ENCODE measurements at places on chromosomes 2 and 18.

DNA sequence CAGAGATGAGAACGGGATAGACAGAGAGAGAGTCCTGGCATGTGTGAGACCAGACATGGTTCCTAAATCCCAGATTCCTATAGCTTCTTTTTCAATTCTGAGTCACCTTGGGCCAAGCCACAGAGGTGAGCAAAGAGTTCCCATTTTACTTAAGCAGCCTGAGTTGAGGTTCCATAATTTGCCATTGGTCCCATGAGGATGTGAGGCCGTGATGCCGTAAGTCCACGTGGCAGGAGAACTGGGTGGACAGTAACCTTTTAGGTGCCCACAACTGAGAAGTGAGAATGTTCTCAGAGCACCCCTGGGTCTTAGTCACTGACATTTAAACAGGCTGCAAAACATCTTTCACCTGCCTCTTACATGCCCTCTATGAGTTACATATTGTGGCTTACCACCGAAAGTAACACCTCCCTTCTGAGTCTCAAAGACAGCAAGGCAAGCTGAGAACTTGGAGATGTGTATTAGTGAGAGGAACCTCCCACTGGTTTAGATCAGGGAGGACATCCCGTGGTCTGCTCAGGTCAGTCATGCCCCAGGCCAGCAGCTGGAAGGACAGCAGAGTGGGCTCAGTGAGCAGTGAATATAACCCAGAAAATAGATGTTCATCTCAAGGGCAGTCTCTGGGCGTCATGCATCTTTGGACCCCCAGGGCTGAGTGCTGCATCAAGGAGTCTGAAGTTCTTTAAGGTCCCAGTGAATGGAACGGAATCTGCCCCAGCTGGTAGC, 127.9 kb upstream of the LGALSL start:
- DNase-seq = peak; percentile 74

GRCh38 chr2:43776324-43776723, 2.5 kb downstream of the DYNC2LI1 start:
- DNase-seq = no peak

DNA sequence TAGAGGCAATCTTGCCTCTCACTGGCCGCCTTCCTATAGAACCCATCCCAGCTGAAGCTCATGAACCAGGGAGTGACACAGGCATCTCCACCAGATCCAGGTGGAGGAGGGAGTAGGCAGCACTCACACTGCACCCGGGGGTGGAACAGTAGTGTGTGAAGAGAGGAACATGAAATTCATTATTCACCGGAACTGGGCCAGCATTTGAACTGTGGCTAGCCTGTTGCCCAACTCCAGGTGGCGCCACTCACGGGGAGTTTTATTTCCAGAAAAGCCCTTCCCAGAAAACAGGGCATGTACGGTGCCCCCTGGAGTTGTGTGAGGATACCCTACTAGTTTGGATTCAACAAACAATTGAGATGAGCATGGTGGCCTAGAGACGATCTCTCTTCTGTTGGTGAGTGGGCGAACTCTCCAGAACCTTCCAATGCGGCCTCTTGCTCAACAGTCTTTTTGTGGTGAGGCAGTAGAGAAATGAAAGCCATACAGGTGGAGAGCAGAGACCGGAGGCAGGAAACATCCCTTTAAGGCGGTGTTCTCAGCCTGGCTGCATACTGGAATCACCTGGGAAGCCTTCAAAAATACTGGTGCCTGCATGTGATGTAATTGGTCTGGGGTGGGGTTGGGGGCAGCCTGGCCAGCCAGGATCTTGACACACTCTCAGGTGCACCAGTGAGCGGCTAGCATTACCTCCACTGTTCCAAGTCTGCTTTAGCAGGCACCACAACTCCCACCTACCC, 73.5 kb upstream of the NEDD4L start:
- no peak for DNase-seq

DNA sequence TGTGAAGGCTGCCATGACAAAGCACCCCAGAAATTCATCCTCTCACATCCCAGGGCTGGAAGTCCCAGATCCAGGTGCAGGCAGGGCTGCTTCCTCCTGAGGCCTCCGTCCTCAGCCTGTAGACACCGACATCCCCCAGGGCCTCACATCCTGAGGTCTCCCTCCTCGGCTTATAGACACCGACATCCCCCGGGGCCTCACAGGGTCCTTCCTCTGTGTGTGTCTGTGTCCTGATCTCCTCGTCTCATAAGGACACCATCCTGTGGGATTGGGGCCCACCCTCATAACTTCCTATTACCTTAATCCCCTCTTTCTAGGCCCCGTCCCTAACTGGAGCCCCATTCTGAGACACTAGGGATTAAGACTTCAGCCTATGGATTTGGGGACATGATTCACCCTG, 92.0 kb upstream of the SNTG2 start:
- DNase-seq = no peak

- no peak for DNase-seq
Observed at GRCh38 chr2:194077366-194077765, 1579.7 kb upstream of the SLC39A10 start.

DNA sequence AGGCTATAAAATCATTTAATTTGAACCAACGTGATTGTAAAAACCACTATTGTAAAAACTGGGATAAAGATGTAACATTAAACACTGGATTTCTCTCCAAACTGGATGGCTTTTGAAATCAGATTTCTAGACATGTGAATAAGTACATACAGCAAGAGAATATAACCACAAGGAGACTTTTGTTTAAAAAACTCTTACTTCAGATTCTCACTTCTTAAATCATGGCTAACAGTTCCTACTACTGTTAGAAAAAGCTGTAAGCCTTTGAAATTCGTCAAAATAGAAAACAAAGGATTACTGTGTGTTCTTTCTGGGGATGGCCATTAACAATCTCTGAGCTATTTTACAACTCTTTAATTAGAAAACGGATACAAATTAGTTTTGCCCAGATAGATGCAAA, 39.4 kb upstream of the SH3BP4 start:
- DNase-seq = no peak

DNA sequence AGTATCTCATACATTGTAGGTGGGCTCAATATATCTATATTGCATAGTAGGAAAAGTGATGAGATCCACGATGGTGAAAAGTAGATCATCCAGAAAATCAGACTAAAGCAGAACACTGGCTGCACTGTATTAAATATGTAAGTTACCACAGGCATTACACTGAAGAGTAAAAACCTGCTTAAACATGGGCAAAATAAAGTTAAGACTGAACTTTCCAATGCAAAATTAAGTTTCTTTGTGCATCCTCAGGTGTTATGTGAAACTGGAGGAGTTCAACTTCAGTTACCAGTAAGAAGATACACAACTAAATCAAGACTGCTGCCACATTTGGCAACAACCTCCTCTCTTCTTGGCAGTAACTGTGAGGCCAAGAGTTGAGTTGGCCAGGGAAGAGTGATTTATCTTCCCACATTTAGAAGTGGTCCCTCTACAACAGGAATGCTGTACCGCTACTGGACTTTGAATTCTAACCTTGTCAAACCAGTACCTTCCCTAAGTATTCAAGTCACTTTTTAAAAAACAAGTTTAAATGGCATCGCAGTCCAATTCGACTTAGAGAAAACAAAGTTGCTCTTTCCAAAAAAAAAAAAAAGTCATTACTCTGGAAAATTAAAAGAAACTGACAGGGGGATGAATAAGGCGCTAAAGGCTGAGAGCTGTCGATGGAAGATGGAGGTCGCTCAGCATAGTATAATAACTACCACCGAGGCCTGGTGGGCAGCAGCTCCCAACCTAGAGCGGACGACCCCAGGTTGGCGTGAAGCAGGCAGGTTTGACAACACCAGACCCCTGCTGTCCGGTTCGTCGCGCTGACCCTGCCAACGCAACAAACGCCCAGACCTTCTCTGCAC, 1.1 kb downstream of the MAP4K3 start:
- DNase-seq = no peak

GRCh38 chr2:226971084-226971483, 135.2 kb downstream of the RHBDD1 start:
- no peak for DNase-seq

GRCh38 chr2:31606509-31606908, 25.8 kb upstream of the SRD5A2 start:
- DNase-seq = no peak

DNA sequence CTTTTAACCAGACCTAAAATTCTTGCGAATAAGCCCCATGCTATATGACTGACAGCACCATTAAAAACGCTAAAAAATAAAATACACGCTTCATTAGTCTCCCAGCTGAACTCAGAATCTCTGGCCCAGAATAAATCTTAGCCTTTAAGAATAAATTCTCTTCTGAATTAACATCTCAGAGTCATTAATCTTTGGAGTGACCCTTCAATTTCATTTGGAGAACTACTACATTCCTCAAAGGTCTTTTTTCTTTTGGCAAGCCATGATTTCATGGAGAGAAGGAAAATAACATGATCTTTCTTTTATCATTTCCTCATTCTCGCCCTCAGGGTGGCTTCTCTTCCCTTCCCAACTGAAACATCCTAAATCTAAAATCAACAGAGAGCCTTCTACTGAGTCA, 259.0 kb downstream of the AFF3 start:
- DNase-seq = no peak

DNA sequence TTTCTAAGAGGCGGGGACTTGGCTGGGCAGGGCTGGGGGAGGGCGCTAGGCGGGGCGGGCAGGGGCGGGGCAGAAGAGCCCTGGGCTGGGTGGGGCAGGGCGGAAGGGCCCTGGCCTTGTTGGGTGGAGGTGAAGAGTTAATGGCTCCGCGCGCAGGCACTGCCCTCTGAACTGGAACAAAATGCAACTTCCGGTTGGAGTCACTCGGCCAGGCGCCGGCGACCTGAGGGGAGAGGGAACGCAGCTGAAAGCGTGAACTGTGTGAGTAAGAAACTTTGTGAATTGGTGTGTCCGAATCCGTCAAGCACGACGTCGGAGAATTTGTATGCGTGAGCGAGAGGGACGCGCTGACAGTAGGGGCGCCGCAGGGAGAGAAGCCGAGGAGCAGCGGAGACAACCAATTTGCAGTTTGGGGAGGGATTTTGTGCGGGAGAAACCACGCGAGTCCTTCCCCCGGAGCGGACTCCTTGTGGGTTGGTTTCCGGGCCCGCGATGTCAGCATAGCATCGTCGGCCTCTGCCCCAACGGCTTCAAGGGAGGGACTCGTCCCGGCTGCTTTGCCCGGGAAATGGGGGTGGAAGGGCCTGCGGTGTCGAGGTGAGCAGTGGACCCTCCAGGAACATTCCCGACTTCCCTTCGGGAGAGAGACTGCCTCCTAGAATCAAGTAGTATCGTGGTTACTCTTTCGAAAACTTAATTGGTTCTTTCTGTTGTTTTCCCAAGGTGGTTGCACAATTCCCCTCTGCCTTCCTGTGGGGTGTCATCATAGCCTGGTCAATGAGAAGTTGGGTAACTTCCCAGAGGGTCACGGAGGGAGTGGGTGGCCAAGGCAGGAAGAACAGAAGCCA, at the start of gene TANK:
TSS of gene TANK (plus strand) at position 203 of the 848 bp plus-strand sequence. CDS start 19,235 bp downstream, outside the sequence.
- DNase-seq = peak; percentile 95

GRCh38 chr18:58823412-58823811, 41.3 kb upstream of the ZNF532 start:
- no peak for DNase-seq

- DNase-seq = no peak
Observed at GRCh38 chr2:159202568-159203071, 83.9 kb downstream of the WDSUB1 start.

Measured in activated effector memory CD4-positive, alpha-beta T cell treated with anti-CD3 and anti-CD28 coated beads, Interleukin-2, amount 50 U/mL, for 16 hours (primary cell).